ENCODE measurements at places on chromosomes 11 and 22. TPM values are rescaled to one million over a fixed set of nuclear protein-coding genes. Genes with fewer than 3 reads are reported as not detected.

DNA sequence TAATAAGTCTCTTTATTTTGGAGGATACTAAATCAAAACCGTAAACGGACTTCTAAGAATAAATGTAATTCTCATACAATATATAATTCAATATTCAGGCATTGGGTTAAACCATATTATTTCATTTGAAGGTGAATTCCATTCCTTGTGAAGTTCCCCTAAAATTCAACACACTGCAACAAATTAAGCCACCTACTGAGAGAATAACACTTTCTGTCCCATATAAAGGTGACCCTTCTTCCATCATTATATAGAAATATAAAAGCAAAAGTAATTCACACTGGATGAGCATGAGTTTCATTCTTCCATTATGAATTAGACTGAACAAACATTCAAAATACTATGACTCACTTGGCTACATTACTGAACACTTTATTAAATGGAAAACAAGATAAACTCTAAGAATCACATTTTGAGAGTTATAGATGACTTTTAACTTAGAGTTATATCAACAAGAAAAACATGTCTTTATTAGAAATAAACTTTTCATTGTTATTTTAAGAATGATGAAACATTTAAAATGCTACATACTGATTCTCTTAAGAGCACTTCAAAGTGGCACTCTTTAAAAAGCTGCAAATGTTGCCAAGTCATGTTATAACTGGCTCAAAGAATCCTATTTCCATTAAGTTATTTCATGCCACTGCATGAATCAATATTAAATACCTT lies 2.8 kb downstream of the SESN3 start:
- no peak for DNase-seq

GRCh38 chr22:31829505-31829904 lies 75.7 kb downstream of the DEPDC5 start:
- DNase-seq = no peak

Gene CECR2
- polyA plus RNA-seq = 23.0 TPM

Gene H19
- 3,084 TPM for polyA plus RNA-seq

DNA sequence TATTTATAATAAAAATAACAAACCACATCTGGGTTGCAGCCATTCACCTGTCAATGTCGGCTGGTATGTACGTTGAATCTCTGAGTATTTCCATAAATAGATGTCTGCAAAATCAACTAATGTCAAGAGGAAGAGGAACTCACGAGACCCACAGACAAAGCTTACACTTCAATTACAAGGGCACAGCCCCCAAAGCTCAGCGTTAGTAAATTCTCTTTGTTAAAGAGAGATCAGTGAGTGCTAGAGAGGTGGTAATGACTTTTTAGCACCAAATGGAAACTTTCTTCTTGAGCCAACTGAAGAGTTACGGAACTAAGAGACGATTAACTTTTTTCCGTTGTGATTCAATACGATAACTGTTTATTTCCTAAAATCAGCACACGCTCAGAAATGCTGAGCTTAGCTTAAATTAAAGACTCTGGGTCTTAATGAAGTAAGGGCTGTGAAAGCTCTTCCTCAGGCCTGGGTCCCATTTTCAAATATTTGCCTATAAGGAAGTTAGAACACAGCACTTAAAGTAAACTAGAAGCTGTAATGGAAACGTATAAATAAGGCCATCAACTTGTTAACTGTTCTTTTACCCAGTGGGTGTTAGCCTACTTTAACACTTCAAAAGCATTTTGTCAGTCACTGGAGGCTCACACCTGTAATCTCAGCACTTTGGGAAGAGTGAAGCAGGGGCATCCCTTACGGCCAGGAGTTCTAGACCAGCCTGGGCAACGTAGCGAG lies 22.8 kb upstream of the TFIP11 start:
- DNase-seq = no peak

Gene TNKS1BP1
- polyA plus RNA-seq = 76.4 TPM
